ENCODE measurements at places on chromosomes 6 and 20. TPM values are rescaled to one million over a fixed set of nuclear protein-coding genes. Genes with fewer than 3 reads are reported as not detected.

The HLA-DQA1 gene
- 0.16 TPM for total RNA-seq

The RAET1L gene
- total RNA-seq = not detected

The CAGE1 gene
- total RNA-seq = not detected

The NR2E1 gene
- total RNA-seq = not detected

- H3K27ac ChIP-seq = no peak within 1 kb of the TSS
- no peaks in the 10 kb centered on the region for H3K4me1 ChIP-seq
- H3K27me3 ChIP-seq = no peaks in the 10 kb centered on the region
These were observed at the start of gene HLA-DQB1 for GRCh38 chr6:32666420-32667300. HLA-DQB1 (minus strand) TSS chr6:32666657; CDS start chr6:32666607, 50 bp downstream.

DNA sequence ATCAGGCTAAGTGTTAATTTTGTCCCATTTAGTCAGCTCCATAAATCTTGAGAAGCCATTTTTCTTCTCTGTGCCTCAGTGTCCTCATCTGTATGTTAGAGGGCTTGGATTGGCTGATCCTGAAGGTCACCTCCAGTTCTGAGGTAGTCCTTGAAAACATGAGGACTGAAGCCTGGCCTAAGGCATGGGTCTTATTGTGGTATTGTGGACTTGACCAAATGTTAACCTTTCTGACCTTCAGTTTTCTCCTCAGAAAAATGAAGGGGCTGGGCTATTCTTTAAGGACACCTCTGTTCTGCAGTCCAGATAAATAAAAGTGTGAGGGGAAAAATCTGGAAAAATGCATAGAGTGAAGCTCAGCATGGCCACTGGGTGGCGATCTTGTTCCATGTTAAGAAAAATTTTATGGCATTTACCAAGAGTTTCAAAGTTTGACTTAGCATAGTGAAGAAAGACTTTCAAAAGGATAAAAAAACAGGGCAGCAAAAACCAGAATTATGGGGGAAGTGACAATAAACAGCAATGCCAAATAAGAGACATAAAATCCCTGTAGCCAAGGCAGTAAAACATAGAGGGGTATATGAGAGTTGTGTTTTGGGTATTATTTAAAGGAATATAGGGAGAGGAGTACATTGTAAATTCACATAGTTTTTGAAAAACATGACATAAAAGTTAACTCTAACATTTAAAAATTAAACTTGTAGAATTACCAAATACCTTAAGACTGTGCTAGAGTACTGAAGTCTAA lies 13.2 kb upstream of the TFB1M start:
- H3K4me3 ChIP-seq = no peak overlapping the region
- peak; percentile 68 for DNase-seq
- no peaks in the 10 kb centered on the region for H3K27me3 ChIP-seq
- no peaks in the 10 kb centered on the region for H3K4me1 ChIP-seq

DNA sequence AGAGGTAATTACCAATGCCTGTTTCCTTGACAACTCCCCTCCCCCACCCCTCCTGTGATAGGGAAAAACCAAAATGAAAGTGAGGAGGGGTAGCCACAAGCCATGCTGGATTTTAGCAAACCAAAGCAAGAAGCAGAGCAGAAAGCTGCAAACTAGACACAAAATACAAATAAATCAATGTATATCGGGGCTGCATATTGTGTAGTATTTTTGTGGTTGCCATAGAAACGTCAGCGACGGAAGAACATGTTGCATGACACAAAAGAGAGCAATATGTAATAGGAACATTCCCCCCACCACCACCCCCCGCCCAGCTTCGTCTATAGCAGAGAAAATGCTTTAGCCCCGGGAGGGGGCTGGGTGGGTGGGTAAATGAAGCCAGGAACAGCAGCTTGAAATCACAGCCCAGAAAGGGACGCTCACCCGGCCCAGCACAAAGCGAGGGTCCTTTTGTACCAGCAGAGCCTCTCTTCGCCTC lies 548 bp downstream of the AGPAT4 start:
- peak overlapping the region; percentile 74 for H3K27ac ChIP-seq
- H3K4me3 ChIP-seq = peak overlapping the region; percentile 77
- H3K36me3 ChIP-seq = no peaks in the 10 kb centered on the region
- peaks cover 31% of the 10 kb centered on the region for H3K4me1 ChIP-seq

DNA sequence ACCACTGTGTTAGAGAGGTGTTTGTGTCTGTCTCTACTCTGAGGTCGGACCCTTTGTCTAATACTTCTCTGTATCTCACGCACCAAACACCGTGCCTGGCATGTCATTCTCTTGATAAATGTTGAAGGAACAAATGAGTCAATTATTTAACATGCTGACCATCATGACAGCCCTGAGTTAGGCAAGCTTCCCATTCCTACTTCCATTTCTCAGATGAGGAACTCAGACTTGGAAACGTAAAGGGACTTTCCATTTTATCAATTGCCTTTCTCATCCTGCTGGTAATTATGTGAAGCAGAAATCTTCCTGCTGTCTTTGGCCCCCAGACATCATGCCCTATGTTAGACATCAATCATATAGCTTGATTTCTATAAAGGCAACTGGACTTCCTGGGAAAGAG lies 227.0 kb upstream of the ECI2 start:
- no peak overlapping the region for H3K4me3 ChIP-seq
- H3K4me1 ChIP-seq = peaks cover 12% of the 10 kb centered on the region
- DNase-seq = no peak
- H3K27me3 ChIP-seq = no peaks in the 10 kb centered on the region

- no peak overlapping the region for H3K4me3 ChIP-seq
- no peaks in the 10 kb centered on the region for H3K27me3 ChIP-seq
- H3K4me1 ChIP-seq = no peaks in the 10 kb centered on the region
- H3K36me3 ChIP-seq = no peaks in the 10 kb centered on the region
- H3K27ac ChIP-seq = no peak overlapping the region
These were observed 340.1 kb downstream of the PHF3 start for GRCh38 chr6:63975699-63976098.

GRCh38 chr6:35751594-35751993 lies 14.8 kb downstream of the ARMC12 start:
- no peaks in the 10 kb centered on the region for H3K4me1 ChIP-seq
- no peak overlapping the region for H3K4me3 ChIP-seq
- no peaks in the 10 kb centered on the region for H3K36me3 ChIP-seq
- no peak overlapping the region for H3K27ac ChIP-seq
- no peaks in the 10 kb centered on the region for H3K27me3 ChIP-seq

DNA sequence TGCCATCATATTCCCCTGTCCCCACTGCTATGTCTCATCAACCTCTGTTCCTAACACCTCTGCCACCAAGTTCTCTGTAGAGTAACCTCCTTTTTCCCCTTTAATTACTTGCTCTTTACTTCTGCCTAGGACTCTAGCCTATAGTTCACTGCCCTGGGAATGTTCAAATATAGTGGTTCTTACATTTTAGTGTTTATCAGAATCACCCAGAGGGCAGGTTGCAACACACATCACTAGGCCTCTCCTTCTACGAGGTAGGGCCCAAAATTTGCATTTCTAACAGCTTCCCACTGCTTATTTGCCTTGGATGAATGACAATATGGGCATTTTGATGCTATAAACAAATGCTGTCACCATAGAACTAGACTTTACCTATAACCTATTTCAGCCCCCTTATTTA lies 23.1 kb upstream of the C6orf141 start:
- DNase-seq = no peak
- H3K27ac ChIP-seq = no peak overlapping the region
- H3K4me1 ChIP-seq = no peaks in the 10 kb centered on the region

Measured in sigmoid colon (tissue), 7 donors.